ENCODE measurements at places on chromosomes 2 and 18. TPM values are rescaled to one million over a fixed set of nuclear protein-coding genes. Genes with fewer than 3 reads are reported as not detected.

Gene NOL4
- total RNA-seq = not detected

Gene FBXO36
- 2.2 TPM for total RNA-seq

Gene DRC1
- total RNA-seq = not detected

Gene EN1
- total RNA-seq = not detected

Gene AGXT
- total RNA-seq = not detected

Gene REG3G
- not detected for total RNA-seq

Gene DSG1
- not detected for total RNA-seq

Gene KIF5C
- total RNA-seq = 0.21 TPM

Gene RAPH1
- 78.0 TPM for total RNA-seq

Gene LRRTM4
- not detected for total RNA-seq

Gene MAP4K4
- total RNA-seq = 162 TPM

Gene MBD5
- total RNA-seq = 33.9 TPM

Gene STPG4
- total RNA-seq = 0.83 TPM

Gene CYP26B1
- 16.9 TPM for total RNA-seq

Gene SLC66A3
- total RNA-seq = 3.7 TPM
